ENCODE measurements at places on chromosomes 6 and 20. TPM values are rescaled to one million over a fixed set of nuclear protein-coding genes. Genes with fewer than 3 reads are reported as not detected.

Gene EDN3
- total RNA-seq = 17.9 TPM

Gene SLC17A1
- total RNA-seq = not detected

Gene TREML2
- 0.09 TPM for total RNA-seq

DNA sequence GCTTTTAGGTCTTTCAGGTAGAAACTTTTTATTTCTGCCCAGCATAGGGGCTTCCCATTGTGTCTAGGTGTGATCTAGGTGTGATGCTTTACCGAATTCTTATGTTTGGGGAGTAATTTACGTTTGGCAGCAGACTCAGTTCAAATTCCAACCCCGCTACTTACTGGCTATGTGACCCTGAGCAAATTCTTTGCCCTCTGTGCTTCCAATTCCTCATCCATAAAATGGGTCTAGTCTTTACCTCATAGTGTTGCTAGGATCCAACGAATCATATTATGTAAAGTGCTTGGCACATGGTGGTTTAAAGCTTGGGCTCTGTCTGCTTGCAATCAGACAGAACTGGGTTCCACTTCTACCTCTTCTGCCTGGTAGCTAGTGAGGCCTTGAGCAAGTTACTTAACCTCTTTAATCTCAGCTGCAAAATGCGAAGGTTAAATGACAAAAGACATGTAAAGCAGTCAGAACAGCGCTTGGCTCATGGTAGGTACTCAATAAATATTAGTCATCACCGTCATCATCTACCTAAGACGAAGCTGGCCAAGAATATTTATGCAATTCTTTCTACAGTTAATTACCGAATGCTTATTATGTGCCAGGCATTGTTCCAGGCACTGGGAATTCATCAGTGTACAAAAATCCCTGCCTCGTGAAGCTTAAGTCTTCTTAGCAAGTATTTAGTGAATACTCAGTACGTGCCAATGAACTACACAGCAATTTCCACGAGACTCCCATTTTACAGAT lies 1.0 kb downstream of the NSFL1C start:
- H3K27me3 ChIP-seq = no peaks in the 10 kb centered on the region
- H3K36me3 ChIP-seq = peaks cover 26% of the 10 kb centered on the region
- peaks cover 15% of the 10 kb centered on the region for H3K4me1 ChIP-seq
- H3K27ac ChIP-seq = peak overlapping the region; percentile 72
- DNase-seq = no peak
- H3K4me3 ChIP-seq = peak overlapping the region; percentile 90

GRCh38 chr6:85111481-85112011 lies 338.3 kb upstream of the NT5E start:
- no peak for DNase-seq
- no peaks in the 10 kb centered on the region for H3K27me3 ChIP-seq
- H3K36me3 ChIP-seq = no peaks in the 10 kb centered on the region
- no peak overlapping the region for H3K4me3 ChIP-seq

- no peaks in the 10 kb centered on the region for H3K36me3 ChIP-seq
- no peak overlapping the region for H3K27ac ChIP-seq
- H3K27me3 ChIP-seq = no peaks in the 10 kb centered on the region
- no peaks in the 10 kb centered on the region for H3K4me1 ChIP-seq
- DNase-seq = no peak
These were observed 535.8 kb downstream of the TENT5A start for GRCh38 chr6:81216668-81217067.

DNA sequence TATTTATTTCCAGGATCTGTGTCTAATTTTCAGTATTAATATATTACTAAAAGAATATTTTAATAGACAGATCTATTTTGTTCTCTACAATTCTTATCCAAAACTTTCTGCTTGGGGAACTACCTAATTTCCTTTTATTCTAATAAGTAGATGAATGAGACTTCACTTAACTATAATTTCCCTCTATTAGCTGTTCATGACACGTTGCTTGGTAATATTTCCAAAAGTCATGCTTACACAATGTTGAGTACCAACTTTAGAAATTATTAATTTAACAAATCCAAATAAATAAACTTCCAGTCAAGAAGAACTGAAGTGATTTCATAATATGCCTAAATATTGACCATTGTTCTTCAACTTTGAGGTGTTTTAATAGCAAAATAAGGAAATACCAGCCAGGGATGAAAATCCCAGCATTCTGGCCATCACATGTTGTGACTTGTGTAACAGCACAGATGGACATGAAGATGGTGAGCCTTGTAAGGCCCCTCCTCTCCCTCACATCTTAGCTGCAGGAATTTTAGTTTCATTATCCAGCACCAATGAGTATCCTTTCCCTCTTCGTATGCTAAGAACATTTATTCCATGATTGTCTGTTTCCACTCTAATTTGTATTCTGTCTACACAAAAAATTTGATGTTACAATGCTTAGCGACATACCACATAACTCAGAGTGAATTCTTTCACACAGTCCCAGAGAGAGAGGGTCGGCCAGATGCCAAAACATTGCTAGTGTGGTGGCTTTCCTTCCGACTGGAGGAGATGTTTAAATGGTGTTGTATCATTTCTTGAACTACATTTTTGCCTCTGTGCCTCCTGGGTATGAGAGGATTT lies 137.5 kb downstream of the FOXA2 start:
- DNase-seq = peak; percentile 65
- no peaks in the 10 kb centered on the region for H3K27me3 ChIP-seq
- H3K4me1 ChIP-seq = no peaks in the 10 kb centered on the region
- H3K27ac ChIP-seq = no peak overlapping the region
- no peak overlapping the region for H3K4me3 ChIP-seq
- H3K36me3 ChIP-seq = no peaks in the 10 kb centered on the region

DNA sequence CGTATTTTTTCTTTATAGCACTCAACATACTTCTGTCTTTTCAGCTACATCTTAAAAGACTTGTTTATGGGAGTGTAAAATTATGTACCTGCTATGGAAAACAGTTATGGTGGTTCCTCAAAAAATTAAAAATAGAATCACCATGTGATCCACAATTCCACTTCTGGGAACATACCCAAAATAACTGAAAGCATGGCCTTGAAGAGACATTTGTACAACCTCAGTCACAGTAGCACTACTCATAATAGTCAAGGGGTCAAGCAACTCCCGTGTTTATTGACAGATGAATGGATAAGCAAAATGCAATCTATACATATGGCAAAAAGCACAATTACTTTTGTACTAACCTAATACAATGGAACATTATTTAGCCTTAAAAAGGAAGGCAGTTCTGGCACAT lies 74.5 kb downstream of the METTL24 start:
- DNase-seq = no peak
- H3K36me3 ChIP-seq = no peaks in the 10 kb centered on the region
- no peak overlapping the region for H3K27ac ChIP-seq
- no peaks in the 10 kb centered on the region for H3K4me1 ChIP-seq

DNA sequence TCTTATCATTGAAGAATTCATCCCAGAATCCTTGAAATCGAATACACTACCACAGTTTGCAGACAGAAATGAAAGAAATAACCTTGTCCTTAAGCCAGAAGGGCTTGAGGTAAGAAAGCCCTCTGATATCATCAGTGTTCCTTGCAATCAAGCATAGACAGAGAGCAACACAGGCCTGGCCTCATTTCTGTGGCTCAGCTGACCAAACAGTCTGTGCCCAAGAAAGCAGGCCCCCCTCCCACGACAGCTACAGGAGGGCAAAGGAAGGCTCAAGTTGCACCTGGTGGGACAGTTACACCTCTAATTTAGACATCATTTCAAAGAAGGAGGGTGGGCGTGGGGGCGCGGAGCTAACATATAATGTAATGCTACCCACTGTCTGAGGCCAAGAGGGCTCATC lies 21.6 kb downstream of the KIF16B start:
- no peaks in the 10 kb centered on the region for H3K36me3 ChIP-seq
- peaks cover 15% of the 10 kb centered on the region for H3K4me1 ChIP-seq
- DNase-seq = no peak
- no peak overlapping the region for H3K4me3 ChIP-seq
- H3K27ac ChIP-seq = peak overlapping the region; percentile 13
- no peaks in the 10 kb centered on the region for H3K27me3 ChIP-seq

- no peaks in the 10 kb centered on the region for H3K36me3 ChIP-seq
- no peak overlapping the region for H3K4me3 ChIP-seq
- peak overlapping the region; percentile 32 for H3K27ac ChIP-seq
- H3K4me1 ChIP-seq = peaks cover 70% of the 10 kb centered on the region
These were observed 23.0 kb upstream of the MRPS18A start for GRCh38 chr6:43710576-43710975.

DNA sequence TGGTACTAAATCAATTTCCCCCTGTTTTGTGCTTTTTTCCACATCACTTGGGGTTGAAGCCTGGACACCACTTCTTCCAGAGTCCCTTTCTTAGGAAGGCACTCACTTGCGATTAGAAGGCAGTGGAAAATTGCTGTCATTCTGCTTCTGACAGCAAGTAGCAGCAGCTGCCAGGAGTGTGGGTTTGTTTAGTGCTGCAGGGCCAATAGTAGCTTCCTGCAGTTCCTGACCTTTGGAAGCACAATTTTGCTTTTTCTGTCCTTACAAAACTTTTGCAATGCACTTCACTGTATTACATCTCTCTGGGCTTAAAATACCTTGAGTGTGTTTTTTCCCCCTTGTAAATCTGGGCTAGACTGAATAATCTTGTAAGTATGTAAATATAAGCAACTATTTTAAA lies 12.5 kb upstream of the HLA-DRA start:
- H3K4me1 ChIP-seq = no peaks in the 10 kb centered on the region
- no peak overlapping the region for H3K27ac ChIP-seq
- no peak overlapping the region for H3K4me3 ChIP-seq
- no peak for DNase-seq
- no peaks in the 10 kb centered on the region for H3K36me3 ChIP-seq

DNA sequence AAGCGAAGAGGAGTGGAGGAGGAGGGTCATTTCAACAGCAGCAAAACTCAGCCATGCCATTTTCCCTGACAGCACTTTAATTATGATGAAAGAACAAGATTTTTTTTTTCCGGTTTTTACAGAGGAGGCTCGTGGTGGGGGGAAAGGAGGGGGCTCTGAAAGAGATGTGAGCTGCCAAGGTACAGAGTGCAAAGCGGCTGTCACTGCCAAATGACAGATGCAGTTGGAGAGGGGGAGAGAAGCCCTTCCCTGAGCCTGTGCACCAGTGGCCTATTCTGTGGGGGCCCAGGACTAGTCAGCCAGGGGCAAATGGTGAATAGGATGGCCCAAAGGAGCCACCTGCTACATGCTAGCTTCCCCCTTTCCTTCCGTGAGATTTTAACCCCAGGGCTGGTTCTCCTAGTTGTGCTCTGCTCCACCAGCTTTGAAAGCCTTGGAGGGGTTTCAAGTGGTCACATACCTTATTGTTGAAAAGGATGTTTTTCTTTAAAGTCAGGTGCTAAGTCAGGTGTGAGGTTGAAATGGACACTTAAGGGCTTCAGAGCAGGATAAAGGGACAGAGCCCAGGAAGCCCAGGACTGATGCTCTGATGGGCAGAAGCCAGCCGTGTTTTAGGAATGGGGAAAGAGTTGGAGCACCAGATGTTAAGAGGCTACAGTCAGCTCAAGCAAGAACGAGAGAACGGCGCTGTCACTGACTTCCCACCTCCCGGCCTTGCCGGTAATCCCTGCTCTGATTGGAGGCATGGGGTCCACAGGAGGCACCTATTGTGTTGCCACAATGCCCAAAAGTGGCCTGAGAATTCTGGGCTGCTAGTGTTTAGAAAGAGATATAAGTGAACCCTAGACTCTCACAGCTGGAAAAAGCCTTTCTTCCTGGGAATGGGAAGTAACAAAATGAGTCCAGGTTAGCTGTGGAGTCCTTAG lies 24.8 kb downstream of the GNAS start:
- peaks cover 32% of the 10 kb centered on the region for H3K36me3 ChIP-seq
- H3K27ac ChIP-seq = peak overlapping the region; percentile 45
- H3K27me3 ChIP-seq = no peaks in the 10 kb centered on the region
- peaks cover 64% of the 10 kb centered on the region for H3K4me1 ChIP-seq
- DNase-seq = no peak

DNA sequence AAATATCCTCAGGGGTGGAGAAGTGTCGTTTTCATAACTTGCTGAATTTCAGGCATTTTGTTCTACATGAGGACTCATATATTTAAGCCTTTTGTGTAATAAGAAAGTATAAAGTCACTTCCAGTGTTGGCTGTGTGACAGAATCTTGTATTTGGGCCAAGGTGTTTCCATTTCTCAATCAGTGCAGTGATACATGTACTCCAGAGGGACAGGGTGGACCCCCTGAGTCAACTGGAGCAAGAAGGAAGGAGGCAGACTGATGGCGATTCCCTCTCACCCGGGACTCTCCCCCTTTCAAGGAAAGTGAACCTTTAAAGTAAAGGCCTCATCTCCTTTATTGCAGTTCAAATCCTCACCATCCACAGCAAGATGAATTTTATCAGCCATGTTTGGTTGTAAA lies 20.3 kb upstream of the MAPK13 start:
- H3K4me3 ChIP-seq = no peak overlapping the region
- H3K27ac ChIP-seq = peak overlapping the region; percentile 52
- H3K36me3 ChIP-seq = peaks cover 20% of the 10 kb centered on the region
- H3K27me3 ChIP-seq = no peaks in the 10 kb centered on the region
- peaks cover 34% of the 10 kb centered on the region for H3K4me1 ChIP-seq
- DNase-seq = peak; percentile 66

DNA sequence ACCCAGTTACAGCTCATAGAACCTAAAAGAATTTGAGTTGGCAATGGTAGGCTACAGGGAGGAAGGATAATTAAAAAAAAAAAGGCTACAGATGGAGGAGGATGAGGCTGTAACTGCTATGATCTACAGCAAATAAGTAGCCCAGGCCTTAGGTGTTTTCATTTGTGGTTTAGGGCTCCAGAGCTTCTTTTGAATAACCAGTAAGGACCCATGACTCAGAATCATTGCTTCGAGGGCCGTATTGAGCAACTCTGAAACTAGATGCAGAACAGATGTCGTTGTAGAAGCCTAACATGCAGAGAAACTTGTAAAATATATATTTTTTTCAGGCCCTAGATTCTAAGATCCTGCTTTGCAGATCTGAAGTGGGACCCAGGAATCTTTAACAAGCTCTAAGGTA lies 19.0 kb upstream of the ASIP start:
- H3K27me3 ChIP-seq = no peaks in the 10 kb centered on the region
- H3K36me3 ChIP-seq = no peaks in the 10 kb centered on the region
- no peak for DNase-seq
- H3K4me1 ChIP-seq = no peaks in the 10 kb centered on the region
- H3K27ac ChIP-seq = no peak overlapping the region

GRCh38 chr6:73131706-73132105 lies 93.6 kb downstream of the KHDC1L start:
- H3K27ac ChIP-seq = no peak overlapping the region
- H3K4me3 ChIP-seq = no peak overlapping the region
- H3K36me3 ChIP-seq = no peaks in the 10 kb centered on the region
- no peaks in the 10 kb centered on the region for H3K27me3 ChIP-seq
- DNase-seq = no peak

- no peak overlapping the region for H3K27ac ChIP-seq
- peaks cover 20% of the 10 kb centered on the region for H3K36me3 ChIP-seq
- H3K4me3 ChIP-seq = no peak overlapping the region
- H3K27me3 ChIP-seq = no peaks in the 10 kb centered on the region
- H3K4me1 ChIP-seq = peaks cover 53% of the 10 kb centered on the region
These were observed 133.6 kb upstream of the TRAF3IP2 start for GRCh38 chr6:111739257-111739696.

GRCh38 chr6:145147559-145147958 lies 587.8 kb downstream of the EPM2A start:
- H3K27ac ChIP-seq = no peak overlapping the region
- no peak for DNase-seq
- no peak overlapping the region for H3K4me3 ChIP-seq
- no peaks in the 10 kb centered on the region for H3K36me3 ChIP-seq
- H3K27me3 ChIP-seq = no peaks in the 10 kb centered on the region

All from muscle of leg (tissue), 16 donors.